A549 (cell line): ENCODE measurements at places on chromosomes 3 and 15. TPM values are rescaled to one million over a fixed set of nuclear protein-coding genes. Genes with fewer than 3 reads are reported as not detected.

DNA sequence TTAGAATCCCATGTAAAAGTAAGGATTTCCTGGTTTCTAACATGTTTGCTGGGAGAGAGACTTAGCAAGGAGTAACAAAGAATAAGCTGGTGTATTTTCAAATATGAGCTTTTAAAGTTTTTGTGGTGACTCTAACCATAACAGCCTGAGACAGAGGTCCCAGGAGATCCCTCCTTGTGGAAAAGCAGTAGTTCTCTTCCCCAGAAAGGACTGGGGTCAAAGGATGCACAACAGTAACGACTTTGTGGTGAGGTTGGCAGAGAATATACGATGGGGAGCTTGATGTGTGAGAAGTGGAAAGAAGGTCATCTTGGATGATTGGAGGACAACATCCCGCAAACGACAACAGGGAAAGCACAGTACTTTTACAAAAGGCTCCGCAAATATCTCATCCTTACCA lies 38.2 kb downstream of the ABHD5 start:
- DNase-seq: no peak

The CELF6 gene
- polyA plus RNA-seq: 0.14 TPM in 1 of 3 replicates, not detected in the others

DNA sequence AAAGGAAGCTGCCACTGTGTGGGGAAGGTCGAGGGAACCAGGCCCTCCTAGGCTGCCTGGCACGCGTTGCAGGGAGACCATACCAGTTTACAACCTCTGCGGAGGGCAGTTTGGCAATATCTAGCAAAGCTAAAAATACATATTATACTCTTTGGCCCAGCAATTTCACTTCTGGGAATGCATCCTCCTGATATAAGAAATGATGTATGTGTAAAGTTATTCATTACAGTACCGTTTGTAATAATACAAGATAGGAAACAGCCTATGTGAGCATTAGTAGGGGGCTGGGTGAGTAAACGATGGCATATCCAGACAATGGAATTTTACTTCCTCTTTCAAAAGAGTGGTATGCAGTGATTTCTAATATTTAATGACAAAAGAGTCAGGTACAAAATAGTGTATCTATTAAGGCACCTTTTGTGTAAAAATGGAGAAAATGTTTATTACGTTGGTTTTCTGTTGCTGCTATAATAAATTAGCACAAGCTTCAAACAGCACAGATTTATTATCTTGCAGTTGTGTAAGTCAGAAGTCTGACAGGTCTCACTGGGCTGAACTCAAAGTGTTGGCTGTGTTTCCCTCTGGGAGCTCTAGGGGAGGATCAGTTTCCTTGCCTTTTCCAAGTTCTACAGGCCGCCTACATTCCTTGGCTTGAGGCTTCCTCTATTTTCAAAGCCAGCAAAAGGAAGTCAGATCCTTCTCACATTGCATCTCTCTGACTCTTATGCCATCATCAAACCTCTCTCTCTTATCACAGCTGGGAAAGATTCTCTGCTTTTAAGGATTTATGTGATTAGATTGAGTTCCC lies 9.0 kb downstream of the APOD start:
- no peak for DNase-seq

GRCh38 chr3:171230865-171231264 lies 204.3 kb upstream of the SLC2A2 start:
- no peak for DNase-seq

The NUP210 gene
- 24.1 to 25.7 TPM (median 25.0 TPM) in 3 replicates for polyA plus RNA-seq

DNA sequence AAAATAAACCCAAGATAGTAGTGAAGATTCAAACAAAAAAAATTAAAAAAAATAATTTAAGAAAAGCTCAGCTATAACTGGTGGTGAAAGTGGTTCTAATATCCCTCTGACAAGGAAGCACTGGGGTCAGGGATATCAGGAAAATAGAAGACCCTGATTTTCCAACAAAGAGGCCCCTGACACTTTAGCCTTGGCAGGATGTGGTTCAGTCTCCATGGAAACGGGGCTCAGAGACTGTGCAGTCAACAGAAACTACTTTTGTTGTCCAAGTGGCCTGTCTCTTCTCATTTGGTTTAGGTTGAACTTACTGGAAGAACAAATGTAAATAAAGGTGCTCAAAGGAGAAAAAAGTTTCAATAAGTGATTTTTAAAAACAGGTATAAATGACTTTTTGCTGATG lies 27.2 kb downstream of the INTS14 start:
- no peak for DNase-seq

- peak; percentile 72 for DNase-seq
These were observed 31.8 kb downstream of the PCOLCE2 start for GRCh38 chr3:142857056-142857455.
